ENCODE measurements at places on chromosomes 4 and X.

GRCh38 chr4:95105112-95105511 is 347.4 kb downstream of the BMPR1B start:
- DNase-seq, result no peak
- H3K27me3 ChIP-seq, result no peaks in the 10 kb centered on the region
- H3K36me3 ChIP-seq, result no peaks in the 10 kb centered on the region
- no peak overlapping the region for H3K4me3 ChIP-seq
- H3K4me1 ChIP-seq, result no peaks in the 10 kb centered on the region
- no peak overlapping the region for H3K27ac ChIP-seq

DNA sequence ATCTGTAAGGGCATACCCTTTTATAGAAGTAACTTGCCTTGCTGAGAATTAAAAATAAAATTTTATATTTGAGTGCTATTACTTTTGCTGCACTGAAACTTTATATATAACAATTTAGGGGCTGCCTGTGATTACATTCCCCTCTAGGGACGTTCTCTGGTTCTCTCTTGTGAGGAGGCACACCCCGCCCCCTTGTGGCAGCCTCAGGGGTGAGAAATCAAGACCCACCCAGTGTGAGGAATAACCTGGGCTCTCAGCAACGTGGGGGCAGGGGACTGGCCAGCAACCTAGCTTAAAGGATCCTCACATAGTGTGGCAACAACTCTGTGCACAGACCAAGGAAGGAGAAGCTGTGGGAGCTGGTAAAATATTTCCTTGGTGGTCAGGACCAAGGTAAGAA is 43.7 kb downstream of the MAGEA9 start:
- H3K4me1 ChIP-seq, result peaks cover 8% of the 10 kb centered on the region
- no peak overlapping the region for H3K4me3 ChIP-seq
- DNase-seq, result no peak

DNA sequence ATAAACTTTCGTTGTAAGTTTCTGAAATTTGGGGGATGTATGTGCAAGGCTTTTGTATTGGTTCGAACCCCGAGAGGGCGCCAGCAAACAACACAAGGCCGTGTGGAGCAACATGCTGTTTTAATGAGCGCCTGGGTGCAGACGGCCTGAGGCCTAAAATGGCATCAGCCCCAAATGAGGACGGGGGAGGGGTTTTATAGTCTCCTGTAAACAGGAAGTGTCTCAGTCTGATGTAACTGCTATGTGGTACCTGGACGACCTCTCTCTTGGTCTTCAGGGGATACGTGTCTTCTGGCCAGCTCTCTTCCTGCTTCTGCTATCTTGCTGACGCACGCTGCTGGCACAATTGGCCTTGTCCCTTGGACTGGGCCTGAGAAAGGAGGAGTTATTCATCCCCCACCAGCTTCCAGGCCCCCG is 1348.0 kb downstream of the ADGRL3 start:
- H3K36me3 ChIP-seq, result no peaks in the 10 kb centered on the region
- H3K4me3 ChIP-seq, result no peak overlapping the region
- no peaks in the 10 kb centered on the region for H3K4me1 ChIP-seq

DNA sequence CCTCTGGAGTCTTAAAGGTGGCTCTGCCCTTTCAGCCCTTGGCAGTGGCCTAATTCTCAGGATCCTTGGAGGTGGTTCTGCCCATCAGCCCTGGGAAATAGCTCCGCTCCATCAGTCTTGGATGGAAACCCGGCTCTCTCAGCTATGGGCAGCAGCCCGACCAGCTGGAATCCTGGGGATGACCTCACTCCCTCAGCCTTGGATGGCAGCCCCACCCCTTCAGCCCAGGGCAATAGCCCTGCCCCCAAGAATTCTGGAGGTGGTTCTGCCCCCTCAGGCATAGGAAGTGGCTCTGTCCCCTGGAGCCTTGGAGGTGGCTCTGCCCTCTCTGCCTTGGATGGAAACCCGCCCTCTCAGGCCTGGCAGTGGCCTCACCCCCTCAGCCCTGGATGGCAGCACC is 127.7 kb downstream of the RBMX2 start:
- H3K4me3 ChIP-seq, result no peak overlapping the region
- no peaks in the 10 kb centered on the region for H3K36me3 ChIP-seq
- DNase-seq, result no peak

DNA sequence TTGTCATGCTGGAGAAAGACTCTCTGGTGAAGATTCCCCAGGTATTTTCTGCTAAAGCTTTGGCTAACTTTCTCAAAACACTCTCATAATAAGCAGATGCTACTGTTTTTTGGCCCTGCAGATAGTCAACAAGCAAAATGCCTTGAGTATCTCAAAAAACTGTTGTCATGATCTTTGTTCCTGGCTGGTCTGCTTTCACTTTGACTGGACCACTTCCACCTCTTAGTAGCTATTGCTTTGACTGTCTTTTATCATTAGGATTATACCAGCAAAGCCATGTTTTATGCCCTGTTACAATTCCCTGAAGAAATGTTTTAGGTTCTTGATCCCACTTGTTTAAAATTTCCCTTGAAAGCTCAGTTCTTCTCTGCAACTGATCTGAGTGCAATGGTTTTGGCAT is 231.5 kb downstream of the SLC7A11 start:
- H3K4me3 ChIP-seq, result no peak overlapping the region
- H3K27me3 ChIP-seq, result no peaks in the 10 kb centered on the region
- DNase-seq, result no peak
- peaks cover 1% of the 10 kb centered on the region for H3K4me1 ChIP-seq
- no peak overlapping the region for H3K27ac ChIP-seq

DNA sequence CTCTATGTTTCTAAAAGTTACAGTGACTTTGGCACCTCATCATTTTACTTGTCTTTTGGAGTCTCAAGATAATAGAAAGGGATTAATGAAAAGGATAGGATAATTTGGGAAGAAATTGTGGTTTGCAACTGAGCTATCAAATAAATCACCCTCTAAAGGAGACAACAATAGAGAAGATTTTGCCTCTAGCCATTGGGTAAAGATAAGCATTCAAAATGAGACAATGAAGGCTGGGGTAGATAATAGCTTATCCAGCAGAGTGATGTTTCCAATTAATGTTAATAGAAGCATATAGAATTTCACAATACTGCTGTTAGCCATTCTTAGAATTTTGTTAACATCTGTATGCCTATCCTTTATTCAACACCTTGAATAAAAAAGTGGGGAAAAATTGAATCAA is 1177.6 kb downstream of the ADGRL3 start:
- no peaks in the 10 kb centered on the region for H3K4me1 ChIP-seq
- H3K27ac ChIP-seq, result no peak overlapping the region
- DNase-seq, result no peak
- peaks cover 12% of the 10 kb centered on the region for H3K27me3 ChIP-seq

DNA sequence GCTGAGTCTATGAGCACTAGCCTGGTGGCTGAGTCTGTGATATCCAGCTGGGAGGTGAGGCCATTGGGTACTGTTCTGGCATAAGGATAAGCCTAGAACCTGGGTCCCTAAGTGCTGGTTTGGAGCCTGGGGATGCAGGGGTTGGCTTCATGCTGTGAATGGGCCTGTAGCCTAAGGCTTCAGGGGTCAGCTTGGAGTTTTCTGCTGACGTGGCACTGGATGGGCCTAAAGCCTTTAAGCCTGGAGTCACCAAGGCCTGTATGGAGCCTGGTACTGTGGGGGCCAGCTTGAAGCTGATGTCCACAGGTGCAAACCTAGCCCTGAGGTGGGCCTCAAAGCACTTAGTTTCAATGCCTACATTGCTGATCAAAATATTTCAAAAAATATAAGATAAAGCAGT is 979.6 kb upstream of the POU3F4 start:
- no peaks in the 10 kb centered on the region for H3K36me3 ChIP-seq
- H3K4me3 ChIP-seq, result no peak overlapping the region
- DNase-seq, result no peak
- no peak overlapping the region for H3K27ac ChIP-seq

GRCh38 chr4:110059556-110060191 is 138.7 kb downstream of the ELOVL6 start:
- peaks cover 20% of the 10 kb centered on the region for H3K4me1 ChIP-seq
- H3K27ac ChIP-seq, result no peak overlapping the region
- peaks cover 2% of the 10 kb centered on the region for H3K36me3 ChIP-seq
- no peaks in the 10 kb centered on the region for H3K27me3 ChIP-seq
- no peak overlapping the region for H3K4me3 ChIP-seq

DNA sequence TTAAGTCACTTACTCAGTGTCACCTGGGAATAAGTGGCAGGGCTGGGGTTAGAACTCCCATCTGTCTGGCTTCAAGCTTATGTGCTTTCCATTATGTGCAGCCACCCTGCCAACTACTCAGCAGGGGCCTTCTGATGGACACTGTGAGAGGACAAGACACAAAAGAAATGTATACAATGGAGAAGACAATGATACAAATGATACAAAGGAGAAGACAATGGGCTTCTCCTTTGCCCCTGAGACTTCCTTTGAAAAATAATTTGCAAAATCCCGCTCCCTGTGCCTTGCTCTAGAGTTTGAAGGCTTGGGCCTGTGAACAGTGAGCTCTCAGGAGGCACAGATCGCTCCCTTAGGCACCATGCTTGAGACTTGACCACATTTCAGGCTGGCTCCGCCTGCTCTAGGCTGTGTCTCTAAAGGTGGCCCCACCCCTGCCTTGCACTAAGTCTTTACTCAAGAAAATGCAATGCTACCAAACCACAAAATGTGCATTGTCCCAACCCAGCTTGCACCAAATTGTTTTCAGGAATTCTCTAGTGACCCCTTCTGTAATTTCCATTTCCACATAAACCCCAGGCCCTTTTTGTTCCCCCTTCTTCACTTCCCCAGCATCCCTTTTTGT is 27.1 kb upstream of the STX18 start:
- H3K27ac ChIP-seq, result no peak overlapping the region
- H3K27me3 ChIP-seq, result no peaks in the 10 kb centered on the region
- H3K4me3 ChIP-seq, result no peak overlapping the region

Measured in osteocyte (in vitro differentiated cells).